ENCODE measurements at places on chromosomes 7 and 10.

DNA sequence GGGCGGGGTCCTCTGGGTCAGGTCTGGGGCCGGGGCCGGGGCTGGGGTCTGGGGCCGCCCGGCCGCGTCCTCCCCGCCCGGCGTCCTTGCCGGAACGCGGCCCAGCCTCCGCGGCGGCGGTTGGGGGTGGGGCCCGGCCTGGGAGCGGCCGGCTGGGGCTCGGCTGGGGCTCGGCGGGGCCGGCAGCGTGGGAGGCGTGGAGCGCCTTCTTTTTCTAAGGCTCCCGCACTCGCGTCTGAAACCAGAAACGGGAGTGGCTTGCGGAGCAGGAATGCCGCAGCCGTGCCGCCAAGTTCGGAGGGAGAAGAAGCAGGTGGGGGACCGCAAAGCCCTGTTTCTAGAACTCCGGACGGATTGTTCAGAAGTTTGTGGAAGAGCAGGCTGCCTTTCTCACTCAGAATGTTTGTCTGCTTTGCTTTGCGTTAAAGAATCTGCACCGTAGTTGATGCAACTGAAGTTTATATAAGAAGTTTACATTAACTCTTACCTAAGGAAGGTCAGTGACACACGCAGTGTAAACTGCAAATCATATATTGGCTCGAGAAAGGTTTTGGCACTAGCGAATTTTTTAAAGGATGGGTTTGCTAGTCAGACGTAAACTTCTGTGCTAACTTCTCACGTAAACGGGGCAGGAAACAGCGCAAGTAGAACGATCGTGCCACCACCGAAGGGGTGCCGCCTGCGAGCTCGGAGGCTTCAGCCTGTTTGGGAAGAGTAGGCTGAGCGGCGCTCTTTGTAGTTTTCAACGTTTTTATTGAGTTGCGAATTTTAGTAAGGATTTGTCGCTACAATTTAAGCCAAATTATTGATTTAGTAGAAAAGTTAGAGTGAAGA, 729 bp downstream of the DNAJB6 start:
- H3K27ac ChIP-seq = peak overlapping the region; percentile 89
- DNase-seq = peak; percentile 87
- H3K36me3 ChIP-seq = no peaks in the 10 kb centered on the region
- no peaks in the 10 kb centered on the region for H3K27me3 ChIP-seq
- H3K4me3 ChIP-seq = peak overlapping the region; percentile 93

DNA sequence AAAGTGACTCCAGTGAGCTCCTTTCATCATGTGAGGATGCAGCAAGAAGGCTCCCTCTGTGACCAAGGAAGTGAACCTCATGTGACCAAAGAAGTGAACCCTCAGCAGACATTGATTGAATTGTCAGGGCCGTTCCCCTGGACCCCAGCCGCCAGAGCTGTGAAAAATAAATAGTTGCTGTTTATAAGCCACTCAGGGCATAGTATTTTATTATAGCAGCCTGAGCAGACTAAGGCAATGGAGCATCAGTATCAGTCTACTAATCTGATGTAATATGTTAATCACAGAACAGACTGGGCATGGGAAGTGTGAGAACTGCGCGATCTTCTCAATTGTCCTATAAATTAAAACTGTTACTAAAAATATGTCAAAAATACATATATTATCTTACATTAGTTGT, 384.5 kb upstream of the PRKCQ start:
- no peak for DNase-seq
- H3K4me1 ChIP-seq = no peaks in the 10 kb centered on the region
- peaks cover 27% of the 10 kb centered on the region for H3K27me3 ChIP-seq
- no peak overlapping the region for H3K27ac ChIP-seq
- H3K36me3 ChIP-seq = no peaks in the 10 kb centered on the region
- no peak overlapping the region for H3K4me3 ChIP-seq

- no peaks in the 10 kb centered on the region for H3K27me3 ChIP-seq
- DNase-seq = no peak
- H3K4me1 ChIP-seq = peaks cover 6% of the 10 kb centered on the region
- no peak overlapping the region for H3K4me3 ChIP-seq
Measured at GRCh38 chr7:20152511-20152910, 64.7 kb downstream of the MACC1 start.

DNA sequence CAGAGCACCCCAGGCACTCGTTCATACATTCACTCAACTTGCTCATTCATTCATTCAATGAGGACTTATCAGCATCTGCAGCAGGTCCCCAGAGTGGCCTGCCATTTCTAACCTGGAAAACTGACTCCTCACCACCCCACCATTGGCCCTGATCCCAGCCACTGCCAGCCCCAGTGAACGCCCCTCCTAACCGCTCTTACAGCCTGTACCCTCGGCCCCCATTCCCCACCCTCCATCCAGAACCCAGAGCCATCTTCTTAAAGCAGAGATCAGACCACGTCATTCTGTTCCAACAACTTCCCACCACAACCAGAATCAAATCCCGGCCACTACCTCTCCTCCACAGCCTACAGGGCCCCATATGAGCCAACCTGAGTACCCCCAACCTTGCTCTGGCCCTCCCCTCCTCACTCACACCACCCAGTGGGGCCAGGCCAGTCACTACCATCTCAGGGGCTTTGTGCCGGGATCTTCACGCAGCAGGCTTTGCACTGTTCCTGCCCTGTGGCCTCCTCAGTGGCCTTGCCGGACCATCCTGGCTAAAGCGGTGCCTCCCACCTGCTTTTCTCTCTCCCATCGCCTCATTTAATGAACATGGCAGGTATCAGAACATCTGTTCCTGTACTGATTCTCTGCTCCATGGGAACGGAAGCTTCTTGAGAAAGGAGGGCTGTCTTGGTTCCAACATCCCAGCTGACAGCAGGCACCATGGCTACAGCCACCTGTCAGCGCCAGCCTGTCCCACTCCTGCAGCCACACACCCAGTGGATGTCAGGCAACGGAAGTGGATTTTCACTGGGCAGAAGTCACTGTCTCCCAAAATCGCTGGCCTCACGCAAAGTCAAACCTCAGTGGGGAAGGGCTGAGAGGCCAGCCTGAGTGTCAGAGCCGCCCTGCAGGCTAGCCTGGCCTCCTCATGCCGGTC, 45.4 kb downstream of the FAM53B start:
- no peak overlapping the region for H3K4me3 ChIP-seq
- no peaks in the 10 kb centered on the region for H3K27me3 ChIP-seq
- H3K36me3 ChIP-seq = peaks cover 10% of the 10 kb centered on the region
- no peak for DNase-seq

- H3K4me3 ChIP-seq = no peak overlapping the region
- H3K27ac ChIP-seq = no peak overlapping the region
- no peaks in the 10 kb centered on the region for H3K36me3 ChIP-seq
- peaks cover 7% of the 10 kb centered on the region for H3K4me1 ChIP-seq
- peaks cover 31% of the 10 kb centered on the region for H3K27me3 ChIP-seq
- DNase-seq = no peak
Measured at GRCh38 chr7:37901236-37901827, 15.3 kb downstream of the SFRP4 start.

GRCh38 chr10:91745090-91745831, 53.0 kb upstream of the TNKS2 start:
- peaks cover 18% of the 10 kb centered on the region for H3K4me1 ChIP-seq
- H3K27ac ChIP-seq = no peak overlapping the region
- H3K27me3 ChIP-seq = no peaks in the 10 kb centered on the region
- no peak overlapping the region for H3K4me3 ChIP-seq
- peaks cover 10% of the 10 kb centered on the region for H3K36me3 ChIP-seq

DNA sequence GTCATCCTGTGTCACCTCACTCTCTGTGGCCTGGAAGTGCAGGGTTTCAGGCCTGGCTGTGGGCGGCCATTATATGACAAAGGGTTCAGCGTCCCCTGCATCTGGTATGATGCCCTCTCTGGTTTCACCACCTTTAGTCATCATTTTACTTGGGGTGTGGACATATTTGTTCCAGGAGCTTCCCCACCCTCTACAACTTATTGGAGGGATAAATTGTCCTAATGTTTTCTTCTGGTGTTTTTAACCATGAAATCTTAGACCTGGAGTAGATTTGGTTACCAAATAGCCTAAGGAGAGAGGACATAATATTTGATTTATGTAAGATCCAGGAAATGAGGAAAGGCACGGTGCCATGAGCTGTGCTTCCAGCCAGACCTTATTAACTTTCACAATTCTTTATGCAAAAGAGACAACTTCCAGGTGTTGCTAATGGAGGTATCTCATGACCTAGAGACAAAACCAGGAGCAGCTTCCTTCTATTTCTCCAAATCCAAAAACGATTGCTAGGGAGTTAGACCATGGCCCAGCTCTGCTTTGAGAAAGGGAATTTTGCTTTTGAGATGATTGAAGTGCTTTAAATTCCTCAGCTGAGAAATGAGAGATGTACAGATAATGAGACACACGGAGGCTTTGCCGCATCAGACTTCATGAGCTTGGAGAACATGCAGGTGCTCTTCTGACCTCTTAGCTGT, 20.9 kb downstream of the WBP1L start:
- peaks cover 69% of the 10 kb centered on the region for H3K4me1 ChIP-seq
- H3K27ac ChIP-seq = peak overlapping the region; percentile 82
- no peak for DNase-seq
- no peak overlapping the region for H3K4me3 ChIP-seq
- peaks cover 7% of the 10 kb centered on the region for H3K36me3 ChIP-seq

DNA sequence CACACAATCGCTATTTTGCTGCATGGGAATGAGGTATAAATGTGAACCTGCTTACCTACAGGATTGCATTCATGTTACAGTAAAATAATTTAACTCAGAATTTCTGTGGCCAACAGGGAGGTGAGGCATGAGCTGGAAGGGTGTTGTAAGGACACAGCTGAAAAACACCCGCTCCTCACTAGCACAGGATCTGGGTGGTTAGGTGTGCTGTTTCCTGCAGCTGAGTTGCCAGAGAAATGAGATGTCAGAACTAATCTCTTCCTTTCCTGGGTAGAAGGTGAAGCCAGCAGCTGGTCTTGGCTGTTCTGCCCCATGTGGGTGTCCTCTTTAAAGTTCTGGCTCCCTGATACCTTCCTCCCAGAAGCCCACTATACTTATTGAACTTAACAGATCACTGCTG, 39.0 kb upstream of the ZNF438 start:
- H3K4me1 ChIP-seq = peaks cover 24% of the 10 kb centered on the region
- H3K27me3 ChIP-seq = no peaks in the 10 kb centered on the region
- no peak overlapping the region for H3K4me3 ChIP-seq
- DNase-seq = peak; percentile 30

DNA sequence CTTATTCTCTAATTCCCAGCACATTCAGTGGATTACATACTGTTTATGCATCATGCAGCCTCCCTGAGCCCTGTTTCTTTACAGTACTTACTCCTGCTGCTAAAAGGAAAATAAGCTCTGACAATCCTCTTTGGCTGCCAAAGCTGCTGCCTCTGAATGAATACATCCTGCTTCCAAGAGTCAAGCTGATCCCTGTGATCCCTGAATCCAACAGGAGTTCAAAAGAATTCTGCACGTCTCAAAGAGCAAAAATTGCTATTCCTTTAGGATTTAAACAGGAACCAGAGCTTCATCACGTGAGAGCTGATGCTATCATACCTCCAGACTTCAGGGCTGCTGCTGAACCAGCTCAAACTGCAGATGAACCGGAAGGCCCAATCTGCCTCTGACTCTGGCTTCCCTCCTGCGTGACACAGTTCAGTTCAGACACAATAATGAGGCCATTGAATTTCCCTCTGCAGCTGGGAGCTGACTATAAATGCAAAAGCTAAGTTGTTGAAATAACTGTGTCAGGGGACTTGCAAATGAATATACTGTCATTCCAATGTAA, 851.0 kb upstream of the PHF14 start:
- H3K4me3 ChIP-seq = no peak overlapping the region
- no peaks in the 10 kb centered on the region for H3K27me3 ChIP-seq
- peak overlapping the region; percentile 71 for H3K27ac ChIP-seq
- peaks cover 17% of the 10 kb centered on the region for H3K4me1 ChIP-seq

- H3K4me3 ChIP-seq = no peak overlapping the region
- no peak overlapping the region for H3K27ac ChIP-seq
- peaks cover 19% of the 10 kb centered on the region for H3K4me1 ChIP-seq
- H3K27me3 ChIP-seq = no peaks in the 10 kb centered on the region
Measured at GRCh38 chr7:90407484-90407821, 4.2 kb downstream of the CLDN12 start.

DNA sequence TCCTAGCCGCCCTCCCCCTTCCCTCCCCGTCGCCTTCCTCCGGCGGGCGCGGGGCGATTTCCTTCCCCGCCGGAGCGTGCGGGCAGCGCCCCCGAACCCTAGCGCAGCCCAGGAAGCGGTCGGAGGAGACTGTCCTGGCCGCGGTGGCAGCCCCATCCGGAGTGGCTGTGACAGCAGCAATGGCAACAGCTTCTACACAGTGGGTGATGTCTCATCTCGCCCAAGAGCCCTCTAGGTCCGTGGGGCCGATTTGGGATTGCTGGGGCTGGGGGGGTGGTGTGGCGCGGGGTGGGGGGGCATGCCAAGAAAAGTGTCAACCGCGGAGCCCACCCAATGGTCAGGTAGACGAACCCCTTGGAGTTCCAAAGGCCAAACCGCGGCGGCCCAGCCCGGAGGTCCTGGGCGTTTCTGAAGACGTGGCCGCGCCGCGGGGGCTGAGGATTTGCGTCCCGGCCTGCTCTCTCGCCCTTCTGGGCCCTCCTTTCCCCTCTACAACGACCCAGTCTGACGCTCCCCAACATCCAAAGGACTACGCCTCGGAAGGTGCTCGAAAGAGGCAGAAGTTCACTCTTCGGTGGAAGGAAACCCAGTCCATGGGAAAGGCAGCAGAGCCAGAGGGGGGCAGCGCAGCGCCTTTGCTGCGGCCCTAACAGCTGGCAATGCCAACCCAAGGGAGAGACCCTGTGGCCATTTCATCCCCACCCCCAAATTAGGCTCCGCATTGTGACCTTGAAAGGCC, 603 bp upstream of the TWIST1 start:
- H3K36me3 ChIP-seq = peaks cover 7% of the 10 kb centered on the region
- peak overlapping the region; percentile 81 for H3K4me3 ChIP-seq
- H3K27me3 ChIP-seq = no peaks in the 10 kb centered on the region
- no peak for DNase-seq
- peaks cover 44% of the 10 kb centered on the region for H3K4me1 ChIP-seq

DNA sequence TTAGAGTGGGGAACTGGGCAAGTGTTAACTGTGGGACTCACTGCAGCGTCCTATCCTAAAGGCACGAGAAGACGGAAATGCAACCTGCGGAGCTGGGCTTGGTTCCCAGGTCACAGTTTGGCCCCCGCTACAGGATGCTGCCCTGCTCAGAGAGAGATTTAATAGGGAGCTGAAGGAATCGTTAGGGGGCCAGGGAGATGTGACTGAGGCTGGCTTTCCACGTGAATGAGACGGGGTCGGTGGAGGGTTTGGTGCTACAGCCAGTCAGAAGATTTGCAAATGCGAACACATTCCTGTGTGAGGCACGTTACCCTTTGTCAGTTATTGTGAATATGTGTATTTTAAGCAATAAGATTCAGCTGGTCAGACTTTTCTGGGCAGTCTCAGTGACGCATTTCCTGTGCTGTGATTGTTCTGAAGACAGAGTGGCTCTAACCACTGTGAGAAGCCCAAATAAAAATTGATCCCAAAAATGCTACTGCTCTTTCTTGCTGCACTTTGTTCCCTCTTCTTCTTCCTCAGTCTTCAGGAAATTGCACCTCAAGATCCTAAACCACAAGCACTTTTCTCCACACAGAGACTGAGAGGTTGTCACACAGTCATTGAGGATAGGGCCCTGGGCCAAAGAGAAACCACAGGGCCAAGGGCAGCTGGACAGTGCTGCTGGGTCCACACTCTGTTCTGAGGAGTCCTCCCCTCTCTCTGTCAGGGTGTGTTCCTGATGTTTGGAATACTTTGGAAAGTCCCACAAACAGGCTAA, 21.2 kb downstream of the CYP17A1 start:
- no peak for DNase-seq
- no peak overlapping the region for H3K4me3 ChIP-seq
- peaks cover 35% of the 10 kb centered on the region for H3K4me1 ChIP-seq
- peak overlapping the region; percentile 95 for H3K27ac ChIP-seq

- H3K27ac ChIP-seq = peak overlapping the region; percentile 44
- peaks cover 51% of the 10 kb centered on the region for H3K4me1 ChIP-seq
- no peak overlapping the region for H3K4me3 ChIP-seq
- DNase-seq = no peak
Measured at GRCh38 chr7:140618306-140618705, 22.3 kb downstream of the DENND2A start.
